Activated CD4-positive, alpha-beta memory T cell treated with anti-CD3 and anti-CD28 coated beads for 36 hours (primary cell): ENCODE measurements at places on chromosomes 4 and X.

DNA sequence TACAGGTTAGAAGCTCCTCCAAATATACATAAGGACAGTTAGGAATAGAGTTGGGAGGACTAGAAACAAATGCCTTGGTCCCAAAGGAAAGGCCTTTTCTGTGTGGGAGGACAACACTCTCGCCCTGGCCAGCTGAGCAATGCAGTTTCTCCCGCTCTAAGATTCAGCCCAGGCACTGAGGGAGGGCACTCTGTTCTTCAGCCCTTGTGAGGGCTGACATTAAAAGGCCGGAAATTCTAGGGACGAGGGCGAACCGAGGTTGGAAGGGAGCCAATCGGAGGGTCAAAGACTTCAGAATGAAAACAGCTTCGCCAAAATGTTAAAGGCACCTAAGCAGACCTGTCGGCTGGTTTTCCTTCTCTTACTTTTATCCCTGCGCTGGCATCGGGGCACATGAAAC, 2.9 kb upstream of the PTCHD1 start:
- H3K4me3 ChIP-seq, result no peak overlapping the region
- peaks cover 33% of the 10 kb centered on the region for H3K27me3 ChIP-seq
- H3K27ac ChIP-seq, result no peak overlapping the region
- peaks cover 9% of the 10 kb centered on the region for H3K4me1 ChIP-seq
- no peaks in the 10 kb centered on the region for H3K36me3 ChIP-seq

DNA sequence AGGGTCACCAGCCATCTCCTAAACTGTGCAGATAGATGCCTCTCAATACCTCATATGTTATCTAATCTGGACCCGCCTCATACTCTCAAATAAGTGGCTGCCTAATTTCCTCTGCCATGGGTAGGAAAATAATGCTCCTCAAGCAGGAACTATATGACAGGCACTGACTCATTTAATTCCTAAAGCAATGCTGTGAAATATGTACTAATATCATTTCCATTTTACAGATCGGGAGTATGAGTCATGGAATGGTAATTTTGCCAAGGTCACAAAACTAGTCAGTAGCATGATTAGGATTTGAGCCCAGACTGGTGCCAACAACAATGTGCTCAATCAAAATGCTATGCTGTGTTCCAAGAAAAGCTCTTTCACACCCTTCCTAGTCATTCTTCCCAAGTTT, 3.0 kb upstream of the NXT2 start:
- H3K4me3 ChIP-seq, result no peak overlapping the region
- peaks cover 12% of the 10 kb centered on the region for H3K4me1 ChIP-seq
- peaks cover 13% of the 10 kb centered on the region for H3K27me3 ChIP-seq
- no peaks in the 10 kb centered on the region for H3K36me3 ChIP-seq
- DNase-seq, result no peak

DNA sequence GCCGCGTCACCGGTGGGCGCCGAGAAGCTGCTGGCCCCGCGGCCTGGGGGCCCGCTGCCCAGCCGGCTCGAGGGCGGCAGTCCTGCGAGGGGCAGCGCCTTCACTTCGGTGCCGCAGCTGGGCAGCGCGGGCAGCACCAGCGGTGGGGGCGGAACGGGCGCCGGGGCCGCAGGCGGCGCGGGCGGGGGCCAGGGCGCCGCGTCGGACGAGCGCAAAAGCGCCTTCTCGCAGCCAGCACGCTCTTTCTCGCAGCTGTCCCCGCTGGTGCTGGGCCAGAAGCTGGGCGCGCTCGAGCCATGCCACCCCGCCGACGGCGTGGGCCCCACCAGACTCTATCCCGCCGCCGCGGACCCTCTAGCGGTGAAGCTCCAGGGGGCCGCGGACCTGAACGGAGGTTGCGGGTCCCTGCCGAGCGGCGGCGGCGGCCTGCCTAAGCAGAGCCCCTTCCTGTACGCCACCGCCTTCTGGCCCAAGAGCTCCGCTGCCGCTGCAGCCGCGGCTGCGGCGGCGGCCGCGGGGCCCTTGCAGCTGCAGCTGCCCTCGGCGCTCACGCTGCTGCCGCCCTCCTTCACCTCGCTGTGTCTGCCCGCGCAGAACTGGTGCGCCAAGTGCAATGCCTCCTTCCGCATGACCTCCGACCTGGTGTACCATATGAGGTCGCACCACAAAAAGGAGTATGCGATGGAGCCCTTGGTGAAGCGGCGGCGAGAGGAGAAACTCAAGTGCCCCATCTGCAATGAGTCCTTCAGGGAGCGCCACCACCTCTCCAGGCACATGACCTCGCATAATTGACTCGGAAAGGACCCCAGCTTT, 5.6 kb downstream of the PRDM8 start:
- no peaks in the 10 kb centered on the region for H3K36me3 ChIP-seq
- peaks cover 4% of the 10 kb centered on the region for H3K27me3 ChIP-seq
- peak; percentile 76 for DNase-seq

DNA sequence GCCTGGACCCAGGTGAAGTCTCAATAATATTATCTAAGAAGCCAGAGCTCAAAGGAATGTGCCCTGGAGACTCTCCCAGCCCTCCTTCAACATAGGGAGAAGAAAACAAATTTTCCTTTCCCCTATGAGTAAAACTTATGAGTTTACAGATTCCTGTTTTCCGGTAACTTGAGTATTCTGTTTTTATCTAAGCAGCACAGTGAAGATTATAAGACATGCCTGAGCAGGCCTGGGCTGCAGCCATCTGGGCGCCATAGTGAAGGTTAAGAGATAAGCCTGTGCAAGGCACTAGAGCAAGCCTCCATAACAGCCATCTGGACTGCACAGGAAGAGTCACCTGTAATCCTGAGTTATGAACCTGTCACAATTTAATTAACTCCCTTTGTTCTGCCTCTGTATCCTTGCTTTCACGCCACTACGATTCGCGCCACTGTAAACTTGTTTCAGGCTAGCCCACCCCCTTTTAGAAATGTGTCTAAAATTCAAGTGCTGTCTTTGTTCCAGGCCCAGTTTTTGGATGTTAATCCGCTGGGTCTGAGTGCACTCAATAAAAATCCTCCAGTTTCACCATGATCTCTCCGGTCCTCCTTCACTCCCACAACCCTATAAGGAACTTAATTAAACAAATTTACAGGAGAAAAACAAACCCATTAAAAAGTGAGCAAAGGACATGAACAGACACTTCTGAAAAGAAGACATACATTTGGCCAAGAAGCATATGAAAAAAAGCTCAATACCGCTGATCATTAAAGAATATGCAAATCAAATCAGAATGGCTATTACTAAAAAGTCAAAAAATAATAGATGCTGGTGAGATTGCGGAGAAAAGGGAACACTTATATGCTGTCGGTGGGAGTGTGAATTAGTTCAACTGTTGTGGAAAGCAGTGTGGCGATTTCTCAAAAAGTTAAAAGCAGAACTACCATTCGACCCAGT, 189.5 kb downstream of the APBB2 start:
- DNase-seq, result no peak
- no peaks in the 10 kb centered on the region for H3K4me1 ChIP-seq
- no peaks in the 10 kb centered on the region for H3K27me3 ChIP-seq
- H3K36me3 ChIP-seq, result peaks cover 4% of the 10 kb centered on the region

DNA sequence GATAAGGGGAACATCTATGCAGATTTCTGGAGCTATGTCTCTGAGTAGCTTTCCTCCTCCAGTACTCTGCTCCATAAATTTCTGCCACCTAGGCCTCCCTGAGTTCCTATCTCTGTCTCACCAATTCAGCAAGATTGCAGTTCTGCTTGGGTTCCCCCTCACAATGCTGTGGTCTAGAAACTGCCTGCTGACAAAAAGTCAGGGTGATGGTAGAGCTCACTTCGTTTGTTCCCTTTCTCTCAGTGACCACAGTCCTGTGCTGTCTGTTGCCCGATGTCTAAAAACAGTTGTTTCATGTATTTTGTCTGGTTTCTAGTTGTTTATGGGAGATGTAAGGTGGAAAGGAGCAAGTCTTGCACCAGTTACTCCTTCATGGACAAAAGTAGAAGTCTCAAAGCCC, 41.1 kb downstream of the AMMECR1 start:
- H3K4me3 ChIP-seq, result no peak overlapping the region
- no peak for DNase-seq
- no peaks in the 10 kb centered on the region for H3K27me3 ChIP-seq

- H3K27ac ChIP-seq, result no peak overlapping the region
- H3K4me1 ChIP-seq, result no peaks in the 10 kb centered on the region
- H3K36me3 ChIP-seq, result no peaks in the 10 kb centered on the region
Observed at GRCh38 chr4:14627038-14627437, 375.2 kb upstream of the CPEB2 start.

DNA sequence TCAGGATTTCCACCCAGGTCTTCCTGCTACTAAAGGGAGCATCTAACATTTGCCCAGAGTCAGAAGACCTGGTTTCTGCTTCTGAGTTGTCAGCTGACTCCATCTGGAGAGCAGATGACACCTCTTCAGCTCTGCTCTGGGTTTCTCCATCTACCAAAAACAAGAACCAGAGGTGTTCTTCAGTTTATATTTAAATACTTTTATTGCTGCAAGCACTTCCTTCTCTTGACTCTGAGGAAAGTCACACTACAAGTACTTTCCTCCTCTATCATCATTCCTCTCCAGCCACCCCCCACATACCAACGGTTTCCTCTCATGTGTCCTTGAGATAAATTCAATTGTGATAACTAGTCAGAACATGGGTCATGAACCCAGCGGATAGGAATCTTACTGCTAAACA, 88.4 kb downstream of the PPP3CA start:
- H3K4me1 ChIP-seq, result peaks cover 48% of the 10 kb centered on the region
- no peak overlapping the region for H3K4me3 ChIP-seq
- no peaks in the 10 kb centered on the region for H3K36me3 ChIP-seq
- DNase-seq, result no peak
- no peaks in the 10 kb centered on the region for H3K27me3 ChIP-seq
- H3K27ac ChIP-seq, result no peak overlapping the region

GRCh38 chr4:99808260-99808857, 8.3 kb upstream of the DAPP1 start:
- H3K36me3 ChIP-seq, result no peaks in the 10 kb centered on the region
- peak; percentile 85 for DNase-seq
- peaks cover 3% of the 10 kb centered on the region for H3K27me3 ChIP-seq
- no peaks in the 10 kb centered on the region for H3K4me1 ChIP-seq

DNA sequence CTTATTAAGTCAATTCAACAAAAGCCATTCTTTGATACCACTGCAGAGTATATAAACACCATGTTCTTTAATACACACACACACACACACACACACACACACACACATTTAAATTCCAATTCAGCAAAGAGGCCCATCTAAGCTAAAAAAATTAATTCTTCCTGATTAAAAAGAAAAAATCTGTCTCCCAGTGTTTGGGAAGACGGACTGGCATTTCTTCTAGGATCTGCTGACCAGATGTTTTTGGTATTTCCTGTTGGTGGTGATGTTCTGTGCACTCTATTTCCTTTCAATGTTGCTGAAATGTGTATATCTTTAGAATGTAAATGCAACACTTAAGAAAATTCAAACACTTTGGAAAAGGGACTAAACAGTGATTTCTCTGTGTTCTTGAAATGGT, 243.8 kb downstream of the THOC2 start:
- H3K4me3 ChIP-seq, result no peak overlapping the region
- peaks cover 7% of the 10 kb centered on the region for H3K27me3 ChIP-seq
- H3K27ac ChIP-seq, result no peak overlapping the region
- no peaks in the 10 kb centered on the region for H3K36me3 ChIP-seq
- no peaks in the 10 kb centered on the region for H3K4me1 ChIP-seq

DNA sequence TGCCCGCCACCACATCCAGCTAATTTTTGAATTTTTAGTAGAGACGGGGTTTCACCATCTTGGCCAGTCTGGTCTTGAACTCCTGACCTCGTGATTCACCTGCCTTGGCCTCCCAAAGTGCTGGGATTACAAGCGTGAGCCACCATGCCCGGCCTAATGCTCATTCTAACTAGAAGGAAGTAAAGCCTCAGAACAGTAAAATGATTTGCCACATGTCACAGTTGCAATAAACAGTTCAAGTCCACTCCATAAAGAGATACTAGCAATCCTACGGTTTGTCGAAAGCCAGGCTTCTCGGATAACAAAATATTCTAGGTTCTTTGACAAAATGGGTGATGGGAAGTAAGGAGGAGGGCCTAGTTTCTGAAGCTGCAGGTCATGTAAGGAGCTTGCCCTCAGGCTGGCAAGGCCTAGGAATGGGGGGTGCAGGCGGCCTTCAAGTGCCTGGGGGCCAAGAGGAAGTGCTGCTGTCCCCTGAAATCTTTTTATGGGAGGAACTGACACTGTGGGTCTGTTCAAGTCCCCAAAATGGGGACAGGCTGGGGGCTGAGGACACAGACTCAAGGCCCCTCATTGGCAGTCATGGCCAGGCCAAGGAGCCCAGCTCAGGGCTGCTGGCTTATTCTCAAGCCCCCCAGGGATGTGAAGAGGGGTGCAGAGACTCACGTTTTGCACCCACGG, 31.8 kb upstream of the ACSL1 start:
- no peak for DNase-seq
- H3K4me1 ChIP-seq, result peaks cover 14% of the 10 kb centered on the region
- H3K27ac ChIP-seq, result no peak overlapping the region
- peaks cover 11% of the 10 kb centered on the region for H3K27me3 ChIP-seq

GRCh38 chr4:180809439-180809838, 1433.8 kb upstream of the TENM3 start:
- no peak overlapping the region for H3K27ac ChIP-seq
- H3K4me1 ChIP-seq, result no peaks in the 10 kb centered on the region
- H3K27me3 ChIP-seq, result no peaks in the 10 kb centered on the region
- no peaks in the 10 kb centered on the region for H3K36me3 ChIP-seq
- no peak overlapping the region for H3K4me3 ChIP-seq

DNA sequence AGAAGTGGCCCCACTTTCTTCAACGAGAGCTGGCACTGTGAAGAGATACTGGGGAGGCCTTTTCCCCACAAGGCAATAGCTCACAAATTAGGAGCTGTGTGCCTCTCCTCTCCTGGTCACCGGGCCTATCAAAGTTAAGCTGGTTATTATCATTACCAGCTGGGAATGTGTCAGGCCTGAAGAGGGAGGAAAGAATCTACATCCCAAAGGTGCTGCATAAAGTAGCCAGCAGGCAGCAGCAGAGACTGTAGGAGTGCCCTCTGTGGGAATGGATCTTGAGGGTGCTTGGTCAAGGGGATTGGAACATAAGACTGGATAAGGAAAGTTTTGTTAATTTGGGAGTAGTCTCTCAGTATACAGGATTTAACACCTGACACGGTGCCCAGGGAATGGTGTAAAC, 9.1 kb upstream of the TMPRSS11D start:
- no peaks in the 10 kb centered on the region for H3K4me1 ChIP-seq
- DNase-seq, result no peak
- H3K27ac ChIP-seq, result no peak overlapping the region

- H3K36me3 ChIP-seq, result no peaks in the 10 kb centered on the region
- no peak for DNase-seq
- H3K27me3 ChIP-seq, result no peaks in the 10 kb centered on the region
- no peak overlapping the region for H3K27ac ChIP-seq
- no peak overlapping the region for H3K4me3 ChIP-seq
Observed at GRCh38 chr4:186942758-186943377, 219.2 kb upstream of the FAT1 start.

- no peak overlapping the region for H3K4me3 ChIP-seq
- H3K4me1 ChIP-seq, result no peaks in the 10 kb centered on the region
- no peaks in the 10 kb centered on the region for H3K36me3 ChIP-seq
Observed at GRCh38 chr4:55675196-55675793, 39.2 kb upstream of the NMU start.

- no peak for DNase-seq
- H3K36me3 ChIP-seq, result no peaks in the 10 kb centered on the region
- H3K4me1 ChIP-seq, result no peaks in the 10 kb centered on the region
- no peak overlapping the region for H3K4me3 ChIP-seq
Observed at GRCh38 chr4:144300616-144301015, 160.1 kb upstream of the GYPA start.

- no peaks in the 10 kb centered on the region for H3K27me3 ChIP-seq
- H3K27ac ChIP-seq, result no peak overlapping the region
- peak; percentile 18 for DNase-seq
- H3K4me3 ChIP-seq, result no peak overlapping the region
Observed at GRCh38 chr4:113823291-113823659, 61.7 kb upstream of the CAMK2D start.

- no peaks in the 10 kb centered on the region for H3K4me1 ChIP-seq
- H3K4me3 ChIP-seq, result no peak overlapping the region
- peaks cover 10% of the 10 kb centered on the region for H3K27me3 ChIP-seq
- no peak for DNase-seq
Observed at GRCh38 chr4:25060241-25060962, 29.7 kb upstream of the LGI2 start.
